ENCODE measurements at places on chromosomes 1 and 21.

DNA sequence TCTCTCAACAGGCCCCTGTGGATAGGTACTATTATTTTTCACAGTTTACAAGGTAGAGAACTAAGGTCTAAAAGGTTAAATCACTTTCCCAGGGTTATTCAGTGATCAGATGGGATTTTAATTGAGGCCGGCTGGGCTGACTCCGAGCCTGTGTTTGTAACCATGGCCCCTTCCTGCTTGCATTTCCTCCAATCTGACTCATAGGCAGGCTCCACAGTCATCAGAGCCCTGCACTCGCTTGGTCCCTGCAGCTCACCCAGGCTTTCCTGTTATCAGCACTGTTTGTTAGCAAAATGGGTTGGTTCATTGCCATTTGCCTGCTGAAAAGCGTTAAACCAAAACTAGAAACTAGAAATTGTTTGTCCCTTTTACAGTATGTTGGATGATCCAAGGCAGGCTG is 41.4 kb upstream of the LMX1A start:
- DNase-seq, result peak; percentile 62

- no peak for DNase-seq
Observed at GRCh38 chr21:15986277-15986676, 256.5 kb downstream of the USP25 start.

GRCh38 chr1:166062421-166063070 is 104.3 kb downstream of the FAM78B start:
- no peak for DNase-seq

GRCh38 chr1:63662056-63662836 is 69.0 kb downstream of the PGM1 start:
- peak; percentile 93 for DNase-seq

- no peak for DNase-seq
Observed at GRCh38 chr1:54238353-54239034, 38.5 kb downstream of the MRPL37 start.

DNA sequence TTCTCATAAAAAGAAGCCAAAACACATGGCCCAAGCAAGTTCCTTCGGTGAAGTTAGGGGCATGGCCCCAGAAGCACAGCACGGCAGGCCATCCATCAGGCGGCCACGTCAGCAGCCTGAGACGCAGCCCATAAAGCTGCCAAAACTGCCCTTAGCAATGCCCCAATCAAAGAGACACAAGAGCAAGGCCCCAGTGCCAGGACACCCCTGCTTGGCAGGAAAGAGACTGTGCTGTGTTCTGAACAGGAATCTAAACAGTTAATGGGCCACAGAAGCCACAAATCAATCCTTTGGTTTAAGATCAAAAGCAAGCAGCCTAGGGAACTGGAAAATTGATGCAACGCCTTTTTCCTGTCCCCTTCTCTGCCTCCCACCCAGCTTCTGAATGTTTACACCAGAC is 497.0 kb upstream of the USP24 start:
- no peak for DNase-seq

- no peak for DNase-seq
Observed at GRCh38 chr1:177329871-177330270, 159.1 kb downstream of the BRINP2 start.

DNA sequence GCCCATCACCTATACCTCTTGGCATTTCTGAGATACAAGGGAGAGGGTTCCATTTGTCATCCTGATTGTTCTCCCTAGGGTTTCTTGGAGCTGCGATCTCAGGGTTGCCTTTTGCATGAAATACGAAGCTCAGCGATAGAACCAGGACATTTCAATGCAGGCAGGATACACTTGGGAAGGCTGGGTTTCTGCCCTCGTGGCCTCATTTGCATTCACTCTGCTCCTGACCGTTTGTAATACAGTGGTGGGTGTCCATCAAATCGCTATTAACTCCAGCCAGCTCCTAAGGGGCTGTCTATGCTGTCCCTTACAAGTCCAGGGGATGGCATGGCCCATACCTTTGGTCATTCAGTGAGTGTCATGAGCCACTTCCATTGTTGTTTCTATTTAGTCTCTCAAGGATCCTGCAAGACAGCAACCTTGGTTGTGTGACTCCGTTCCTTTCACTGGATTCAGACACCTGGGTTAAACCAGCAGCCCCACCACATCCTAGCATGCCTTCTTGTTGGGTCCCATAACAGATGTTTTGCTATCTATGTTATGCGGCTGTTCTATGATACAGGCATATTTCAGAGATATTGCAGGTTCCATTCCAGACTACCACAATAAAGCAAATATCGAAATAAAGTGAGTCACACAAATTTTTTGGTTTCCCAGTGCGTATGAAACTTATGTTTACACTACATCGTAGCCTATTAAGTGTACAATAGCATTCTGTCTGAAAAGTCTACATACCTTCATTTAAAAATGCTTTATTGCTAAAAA is 18.3 kb downstream of the KAZN start:
- no peak for DNase-seq

DNA sequence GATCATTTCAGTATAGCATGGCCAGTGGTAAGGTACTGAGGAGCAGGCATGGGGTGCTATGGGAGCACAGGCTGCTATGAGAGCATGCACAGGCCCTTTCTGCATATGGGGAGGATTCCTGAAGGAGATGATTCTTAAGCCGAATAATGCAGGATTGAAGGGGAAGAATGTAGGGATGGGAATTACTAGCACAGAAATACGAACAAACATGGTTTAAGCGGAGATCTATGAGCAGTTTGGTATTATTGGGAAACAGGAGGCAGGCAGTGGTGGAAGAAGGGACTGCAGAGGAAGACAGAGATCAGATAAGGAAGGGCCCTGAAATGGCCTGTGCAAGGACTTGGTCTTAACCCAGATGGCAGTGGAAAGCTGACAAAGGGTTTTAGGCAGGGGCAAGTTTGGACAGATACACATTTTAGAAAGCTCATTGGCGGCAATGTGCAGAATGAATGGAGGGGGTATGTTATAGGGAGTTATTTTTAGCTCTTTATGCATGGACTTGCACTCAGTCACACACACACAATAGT is 1.7 kb downstream of the OSCP1 start:
- DNase-seq, result no peak

- peak; percentile 47 for DNase-seq
Observed at GRCh38 chr1:54403808-54404261, 2.4 kb downstream of the SSBP3 start.

GRCh38 chr1:75548721-75549480 is 62.0 kb downstream of the SLC44A5 start:
- DNase-seq, result no peak

DNA sequence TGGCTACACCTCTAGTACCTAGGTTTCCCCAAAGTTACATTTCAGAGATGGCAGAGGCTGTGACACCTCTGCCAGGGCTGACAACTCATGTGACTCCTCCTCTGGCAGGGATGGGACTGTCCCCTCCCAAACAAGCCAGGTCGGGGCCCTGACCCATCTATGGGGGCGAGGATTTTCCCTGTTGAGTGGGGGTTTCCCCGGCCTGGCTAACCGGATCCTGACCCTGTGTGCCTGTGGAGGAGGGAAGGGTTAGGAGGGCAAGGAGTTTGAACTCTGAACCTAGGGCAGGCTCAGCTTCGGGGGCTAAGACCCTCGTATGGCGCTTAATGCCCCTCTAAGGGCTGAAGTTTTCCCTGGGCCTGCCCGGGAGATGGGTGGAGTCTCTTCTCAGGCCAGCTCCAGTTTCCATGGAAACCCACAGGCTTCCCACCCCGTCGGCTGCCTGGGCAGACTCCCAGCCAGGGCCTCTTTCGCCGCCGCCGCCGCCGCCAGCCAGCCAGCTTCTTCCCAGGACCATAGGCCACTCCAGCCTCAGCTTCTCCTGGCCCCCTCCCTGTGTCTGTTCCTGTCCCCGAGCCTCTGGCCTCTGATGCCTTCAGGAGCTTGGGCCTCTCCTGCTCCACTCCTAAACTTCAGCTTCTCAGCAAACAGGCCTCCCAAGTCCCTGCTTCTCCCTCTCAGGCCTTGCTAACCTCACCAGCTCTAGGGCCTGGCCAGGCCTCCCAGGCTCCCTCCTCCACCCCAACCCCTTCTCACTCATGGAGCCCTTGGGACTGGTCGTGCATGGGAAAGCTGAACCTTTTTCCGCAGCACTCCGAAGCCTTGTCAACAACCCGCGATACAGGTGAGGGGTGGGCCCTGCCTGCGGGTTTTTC is at the start of gene BTBD19:
Gene BTBD19 (plus strand): TSS at position 461 of the 875 bp plus-strand sequence. CDS start 298 bp downstream, at position 759.
- DNase-seq, result peak; percentile 88

DNA sequence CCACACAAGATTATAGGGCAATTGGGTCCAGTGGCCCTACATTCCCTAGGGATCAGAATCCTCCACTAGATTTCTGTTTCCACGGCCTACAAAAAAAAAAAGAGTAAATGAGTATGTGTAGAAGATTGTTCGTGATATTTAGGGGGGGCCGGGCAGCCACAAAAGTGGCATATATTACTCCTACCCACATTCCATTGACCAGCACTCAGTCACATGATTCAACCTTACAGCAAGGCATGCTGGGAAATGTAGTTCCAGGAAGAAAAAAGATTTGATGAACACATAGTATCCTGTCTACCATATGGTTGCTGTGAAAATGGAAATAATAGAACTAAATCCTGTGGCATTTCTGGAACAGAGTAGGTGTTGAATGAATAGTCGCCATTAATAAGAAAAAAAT is 43.4 kb upstream of the GJB5 start:
- no peak for DNase-seq

DNA sequence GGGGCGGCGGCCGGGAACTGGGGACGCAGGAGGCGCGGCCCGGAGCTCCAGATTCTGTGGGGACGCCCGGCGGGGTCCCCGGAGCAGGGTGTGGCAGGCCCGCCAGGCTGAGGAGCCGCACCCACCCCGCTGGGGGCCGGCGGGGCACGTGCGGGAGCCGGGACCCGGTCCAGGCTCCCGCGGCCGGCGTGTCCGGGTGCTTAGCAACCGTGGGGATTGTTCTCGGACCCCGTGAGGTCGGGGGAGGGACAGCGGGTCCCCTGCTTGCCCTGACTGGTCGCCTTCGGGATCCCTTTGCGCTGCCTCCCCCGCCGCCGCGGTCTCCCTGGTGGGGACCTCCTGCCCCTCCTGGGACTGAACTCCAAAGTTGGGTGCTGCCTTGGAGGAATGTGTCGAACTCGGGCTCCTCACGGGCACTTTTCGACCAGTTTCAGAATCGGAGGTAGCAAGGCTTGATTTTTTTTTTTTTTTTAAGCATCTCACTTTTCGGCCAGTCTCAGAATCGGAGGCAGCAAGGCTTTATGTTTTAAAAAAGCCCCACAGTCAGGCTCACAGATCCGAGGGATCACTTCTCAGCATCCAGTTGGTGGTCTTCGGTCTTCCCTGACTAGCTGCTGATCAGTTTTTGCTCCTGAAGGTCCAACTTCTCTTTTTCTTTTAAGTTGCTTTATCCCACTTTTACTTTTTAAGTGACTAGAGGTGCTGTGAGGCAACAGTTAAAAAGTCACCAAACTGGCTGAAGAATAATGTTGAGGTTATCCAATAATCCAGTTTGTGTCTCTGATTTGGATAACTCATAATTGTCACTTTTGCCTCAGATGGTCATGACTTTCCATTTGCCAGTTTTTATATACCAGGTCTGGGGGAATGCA is 648 bp downstream of the FAM76A start:
- no peak for DNase-seq
